ENCODE measurements at places on chromosomes 7 and 10.

- no peak for DNase-seq
Measured at GRCh38 chr7:152862856-152863255, 103.3 kb downstream of the ACTR3B start.

DNA sequence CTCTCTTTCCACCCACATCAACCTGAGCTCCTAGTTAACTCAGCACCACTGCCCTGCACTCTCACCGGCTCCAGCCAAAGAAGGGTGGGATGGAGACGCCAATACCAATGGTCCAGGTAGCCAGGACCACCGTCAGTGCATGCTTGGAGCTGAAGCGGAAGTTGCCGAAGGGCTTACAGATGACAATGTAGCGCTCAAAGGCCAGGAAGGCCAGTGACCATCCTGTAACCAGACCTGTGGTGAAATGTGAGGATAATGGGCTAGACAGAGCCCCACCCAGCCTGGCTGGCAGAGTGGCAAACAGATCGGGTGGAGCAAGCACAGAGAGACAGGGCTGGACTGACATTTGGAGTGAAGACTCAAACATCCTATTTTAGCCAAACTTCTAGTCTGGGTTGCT is 673 bp downstream of the OPN1SW start:
- DNase-seq: no peak

GRCh38 chr7:105745681-105746330 is 130.6 kb downstream of the ATXN7L1 start:
- DNase-seq: no peak

- DNase-seq: peak; percentile 49
Measured at GRCh38 chr10:30502266-30503060, 68.5 kb downstream of the MAP3K8 start.

GRCh38 chr7:34067005-34067778 is 161.9 kb downstream of the BMPER start:
- DNase-seq: no peak

DNA sequence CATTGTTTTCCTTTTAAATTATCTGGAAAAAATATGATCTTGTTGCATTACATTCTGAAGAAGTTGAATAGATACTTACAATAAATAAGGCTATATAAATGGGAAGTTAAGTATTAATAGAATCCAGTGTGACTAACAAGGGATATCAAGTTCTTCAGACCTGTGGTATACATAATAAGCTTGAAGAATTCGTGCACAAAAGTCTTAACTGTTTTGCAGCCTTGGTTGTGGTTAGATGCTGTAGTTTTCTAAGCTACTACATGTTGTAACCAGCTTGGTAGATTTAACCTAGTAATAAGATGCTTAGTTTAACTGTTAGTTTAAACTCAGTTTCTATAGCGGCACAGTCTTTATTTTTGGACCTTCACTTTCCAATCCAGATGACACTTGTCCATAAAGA is 106.2 kb upstream of the GLCCI1 start:
- DNase-seq: no peak

DNA sequence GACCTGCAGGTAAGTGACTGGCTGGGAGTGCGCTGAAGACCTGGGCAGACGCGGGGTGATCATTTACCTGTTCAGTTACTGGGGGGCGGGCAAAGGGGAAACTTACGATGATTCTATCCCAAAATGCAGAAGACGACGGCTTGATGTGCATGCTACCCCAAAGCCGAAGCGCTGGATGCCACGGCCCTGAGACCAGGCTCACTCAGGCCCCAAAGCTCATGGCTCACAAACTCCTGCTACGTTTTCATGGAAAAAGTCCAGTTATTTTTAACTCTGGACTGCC is 200.6 kb downstream of the DIP2C start:
- no peak for DNase-seq

- no peak for DNase-seq
Measured at GRCh38 chr10:76248649-76249200, 817.3 kb downstream of the LRMDA start.

GRCh38 chr10:106076496-106076895 is 1088.0 kb downstream of the SORCS1 start:
- no peak for DNase-seq

- no peak for DNase-seq
Measured at GRCh38 chr10:115665549-115665948, 572.4 kb downstream of the ATRNL1 start.

GRCh38 chr7:116592445-116592844 is 67.6 kb downstream of the CAV1 start:
- DNase-seq: peak; percentile 48

DNA sequence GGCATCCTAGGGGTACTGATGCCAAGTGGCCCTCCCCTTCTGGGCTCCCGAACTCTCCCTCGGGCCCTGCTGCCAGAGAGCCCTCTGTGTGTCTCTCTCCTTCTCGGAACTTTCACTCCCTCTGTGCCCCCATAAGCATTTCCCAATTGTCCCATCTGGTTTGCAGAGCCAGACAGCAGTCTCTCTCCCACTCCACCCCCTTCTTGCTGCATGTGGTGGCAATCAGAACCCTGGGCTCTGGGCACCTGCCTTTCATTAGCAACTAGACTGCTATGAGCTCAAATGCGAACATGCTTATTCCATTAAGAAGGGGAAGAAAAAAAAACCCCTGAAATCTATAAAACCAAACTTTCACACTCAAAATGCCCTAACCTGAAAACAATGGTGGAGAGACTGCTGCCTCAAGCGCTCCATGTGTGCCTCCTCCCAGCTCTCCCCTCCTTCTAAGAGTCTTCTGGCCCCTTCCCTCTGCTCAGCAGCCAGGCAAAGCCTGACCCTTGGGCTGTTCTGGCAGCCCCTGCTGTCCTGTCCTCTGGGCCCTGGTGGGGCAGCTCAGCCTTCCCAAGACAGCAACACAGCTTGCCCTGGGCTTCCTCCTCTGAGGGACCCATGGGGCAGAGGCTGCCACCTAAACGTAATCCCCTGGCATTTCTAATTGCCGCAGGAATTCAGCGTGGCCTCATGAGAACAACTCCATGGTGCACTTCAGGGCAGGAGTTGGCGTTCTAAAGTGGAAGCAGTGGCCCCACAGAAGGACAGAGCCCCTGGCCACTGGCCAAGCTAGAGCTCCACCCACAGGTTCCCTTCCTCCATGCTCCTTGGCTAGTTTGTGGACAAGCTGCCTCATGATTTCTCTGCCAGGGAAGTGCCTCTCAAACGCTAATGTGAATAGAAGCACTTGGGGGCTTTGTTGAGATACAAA is 415.4 kb downstream of the PLXNA4 start:
- no peak for DNase-seq

GRCh38 chr7:92035576-92035975 is 94.9 kb downstream of the AKAP9 start:
- DNase-seq: no peak

DNA sequence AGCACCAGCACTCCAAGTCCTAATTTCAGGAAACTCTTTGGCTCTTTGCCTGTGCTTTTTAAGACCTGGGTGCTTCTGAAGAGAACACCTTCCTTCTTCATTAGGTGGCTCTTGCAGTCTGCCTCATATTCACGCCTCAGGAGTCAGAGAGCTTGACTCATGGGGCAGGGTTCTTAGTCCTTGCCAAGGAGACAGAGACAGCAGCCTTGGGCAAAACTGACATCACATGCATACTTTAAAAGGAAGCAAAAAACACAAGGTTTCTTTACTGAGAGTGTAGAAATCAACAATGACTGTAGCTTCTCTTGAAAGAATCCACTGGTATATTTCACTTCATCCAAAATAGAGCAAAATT is 780.6 kb downstream of the INHBA start:
- no peak for DNase-seq

DNA sequence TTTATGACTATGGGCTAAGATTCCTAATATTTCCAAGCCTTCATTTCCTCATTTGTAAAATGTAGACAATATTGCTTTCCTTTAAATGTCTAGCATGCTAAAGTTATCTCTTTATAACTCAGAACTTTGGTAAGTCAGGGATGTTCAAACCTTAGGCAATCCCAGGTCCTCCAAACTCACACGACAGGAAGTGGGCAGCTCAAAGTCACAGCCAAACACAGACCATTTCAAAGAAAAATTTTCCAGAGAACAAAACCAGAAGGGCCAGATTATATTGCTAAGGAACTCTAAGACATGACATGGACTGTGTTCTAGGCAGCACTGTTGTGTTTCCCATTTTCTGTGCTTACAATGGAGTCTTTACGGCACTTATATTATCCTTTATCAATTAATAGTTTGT is 87.8 kb upstream of the DYNC1I1 start:
- DNase-seq: no peak

DNA sequence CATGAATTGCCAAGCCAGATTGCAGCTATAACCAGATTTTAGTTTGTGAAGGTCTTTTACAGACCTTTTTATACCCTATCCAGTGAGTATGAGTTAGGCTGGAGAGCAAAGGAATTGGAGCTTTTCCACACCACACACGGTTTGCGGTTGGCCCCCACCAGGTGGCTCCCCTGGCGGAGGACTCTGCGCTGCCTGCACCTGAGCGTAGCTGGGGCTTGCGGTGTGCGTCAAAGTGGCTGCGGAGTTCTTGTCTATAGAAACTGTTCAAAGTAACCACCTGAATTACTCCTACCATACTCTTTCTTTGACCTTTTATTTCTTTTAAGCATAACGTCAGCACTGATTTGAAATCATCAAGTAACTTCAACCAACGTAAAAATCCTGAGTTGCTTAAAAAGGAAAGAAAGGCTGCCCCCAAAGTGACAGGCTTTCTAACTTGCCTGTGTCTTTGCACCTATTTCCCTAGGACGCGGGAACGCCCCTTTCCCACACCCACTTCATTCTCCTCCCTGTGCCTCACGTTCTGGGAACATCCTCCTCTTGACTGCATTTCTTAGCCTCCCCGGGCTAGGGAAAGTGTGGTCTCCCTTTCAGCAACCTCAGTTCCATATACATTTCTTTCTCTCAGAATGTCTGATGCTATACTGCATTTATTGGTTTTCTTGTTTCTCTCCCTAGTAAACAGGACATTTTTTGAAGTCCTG is 47.6 kb upstream of the TMEM72 start:
- no peak for DNase-seq

DNA sequence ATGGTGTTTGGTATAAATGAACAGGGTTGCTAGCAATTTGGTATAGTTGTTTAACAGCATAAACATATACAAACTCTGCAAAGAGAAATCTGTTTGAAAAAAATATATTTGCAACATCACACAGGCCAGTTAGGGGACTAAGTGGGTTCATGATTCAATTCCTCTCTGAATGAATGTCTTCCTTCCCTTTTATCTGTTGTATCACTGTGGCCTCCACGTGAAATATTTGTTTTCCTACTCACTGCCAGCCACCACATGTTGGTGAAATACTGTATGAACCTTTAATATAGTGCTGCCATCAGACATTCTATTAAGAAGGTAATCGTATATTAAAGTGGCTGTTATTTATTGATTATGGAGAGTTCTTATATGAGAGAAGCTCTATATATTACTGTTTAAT is 157.0 kb downstream of the ARID5B start:
- DNase-seq: no peak

DNA sequence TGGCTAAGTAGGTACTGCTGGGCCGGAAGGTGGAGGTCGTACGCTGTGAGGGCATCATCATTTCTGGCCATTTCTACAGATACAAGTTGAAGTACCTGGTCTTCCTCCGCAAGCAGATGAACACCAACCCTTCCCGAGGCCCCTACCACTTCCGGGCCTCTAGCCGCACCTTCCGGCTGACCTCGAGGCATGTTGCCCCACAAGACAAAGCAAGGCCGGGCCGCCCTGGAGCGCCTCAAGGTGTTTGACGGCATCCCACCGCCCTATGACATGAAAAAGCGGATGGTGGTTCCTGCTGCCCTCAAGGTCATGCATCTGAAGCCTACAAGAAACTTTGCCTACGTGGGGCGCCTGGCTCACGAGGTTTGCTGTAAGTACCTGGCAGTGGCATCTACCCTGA is 56.8 kb downstream of the ATXN7L1 start:
- no peak for DNase-seq

GRCh38 chr10:44962870-44963738 is 3.5 kb downstream of the RASSF4 start:
- DNase-seq: no peak

- no peak for DNase-seq
Measured at GRCh38 chr10:15381420-15381819, 10.3 kb upstream of the FAM171A1 start.

DNA sequence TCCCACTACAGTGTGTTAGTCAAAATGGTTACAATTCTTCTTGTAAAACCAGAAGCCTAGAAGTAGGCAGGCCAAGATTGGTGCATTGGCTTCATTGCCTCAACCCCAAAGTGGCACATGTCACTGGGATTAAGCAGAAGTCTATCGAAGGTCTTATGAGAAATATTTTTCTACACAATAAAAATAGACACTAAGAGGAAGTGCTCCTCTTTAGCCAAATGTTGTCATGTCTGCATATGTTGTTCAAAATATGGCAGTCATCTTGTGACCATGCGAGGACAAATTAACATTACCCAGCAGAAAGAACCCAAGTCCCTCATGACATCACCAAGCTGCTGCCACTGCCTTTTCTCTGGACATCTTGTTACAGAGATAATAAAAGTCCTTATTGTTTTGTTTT is 6.3 kb upstream of the NSMCE4A start:
- peak; percentile 44 for DNase-seq

DNA sequence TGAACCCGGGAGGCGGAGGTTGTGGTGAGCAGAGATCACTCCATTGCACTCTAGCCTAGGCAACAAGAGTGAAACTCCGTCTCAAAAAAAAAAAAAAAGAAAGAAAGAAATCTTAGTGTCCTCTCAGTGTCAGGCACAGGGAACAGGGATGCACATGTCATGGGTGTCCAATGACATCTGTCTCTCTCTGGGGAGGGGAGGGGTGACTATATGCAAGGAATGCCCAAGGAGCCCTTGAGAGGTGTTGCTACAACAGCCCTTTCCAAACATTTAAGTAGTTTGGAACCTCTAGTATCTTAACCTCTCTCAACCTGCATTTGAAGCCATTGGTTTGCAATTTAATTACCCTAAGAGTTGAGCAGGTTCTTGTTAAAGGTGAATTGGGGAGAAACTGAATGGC is 28.9 kb downstream of the PDLIM1 start:
- no peak for DNase-seq

GRCh38 chr10:103915796-103916195 is 2.2 kb downstream of the STN1 start:
- peak; percentile 21 for DNase-seq

- no peak for DNase-seq
Measured at GRCh38 chr10:103713676-103714075, 141.7 kb downstream of the SH3PXD2A start.

GRCh38 chr10:78109210-78109609 is 75.5 kb downstream of the RPS24 start:
- no peak for DNase-seq

- no peak for DNase-seq
Measured at GRCh38 chr7:68537774-68538071, 1060.6 kb upstream of the AUTS2 start.

DNA sequence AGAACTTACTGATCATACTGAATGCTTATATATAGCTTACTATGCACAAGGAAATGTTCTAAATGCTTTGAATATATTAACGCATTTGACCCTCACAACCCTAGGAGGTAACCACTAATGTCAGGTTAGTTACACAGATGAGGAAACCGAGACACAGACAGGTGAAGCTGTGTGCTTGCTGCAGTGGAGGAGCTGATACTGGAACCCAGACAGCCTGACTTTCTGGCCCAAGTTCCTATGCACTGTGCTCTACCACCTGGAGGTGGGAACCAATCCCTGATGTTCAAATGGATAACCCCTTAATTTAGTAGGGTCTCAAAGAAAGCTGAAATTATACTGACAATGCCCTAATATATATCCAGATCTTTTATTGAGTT is 119.6 kb downstream of the SORBS1 start:
- DNase-seq: no peak

- no peak for DNase-seq
Measured at GRCh38 chr10:14770927-14771326, 3.8 kb downstream of the FAM107B start.
